Stimulated activated CD4-positive, alpha-beta T cell treated with anti-CD3 and anti-CD28 coated beads, Interleukin-12 subunit alpha, Interleukin-12 subunit beta, amount 100 ng/mL, for 24 hours (primary cell): ENCODE measurements at places on chromosomes 5 and 9.

GRCh38 chr5:74232276-74232675 lies 408.3 kb downstream of the ENC1 start:
- no peak for DNase-seq

- no peak for DNase-seq
These were observed 86.9 kb downstream of the FRMD3 start for GRCh38 chr9:83451308-83451707.

- no peak for DNase-seq
These were observed 39.1 kb upstream of the BASP1 start for GRCh38 chr5:17178373-17178675.

GRCh38 chr5:14880688-14881087 lies 9.1 kb upstream of the ANKH start:
- DNase-seq = no peak

DNA sequence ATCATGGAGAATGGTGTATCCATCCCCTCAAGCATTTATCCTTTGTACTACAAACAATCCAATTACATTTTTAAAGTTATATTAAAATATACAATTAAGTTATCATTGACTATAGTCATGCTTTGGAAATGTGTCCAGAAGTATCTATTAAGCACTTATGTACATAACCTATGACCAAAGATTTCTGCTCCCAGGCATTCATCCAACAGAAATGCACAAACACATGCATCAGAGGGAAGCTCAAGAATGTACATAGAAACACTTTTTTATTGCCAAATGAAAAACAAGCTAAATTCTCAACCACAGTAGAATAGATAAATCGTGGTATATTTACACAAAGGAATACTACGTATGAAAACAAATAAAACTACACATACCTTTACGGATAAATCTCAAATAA lies 700.5 kb upstream of the ZNF608 start:
- DNase-seq = no peak

GRCh38 chr9:25212361-25212760 lies 465.9 kb downstream of the TUSC1 start:
- no peak for DNase-seq
